ELR (cell line): ENCODE measurements at places on chromosomes 2 and 18.
A peak's percentile ranks its signal among the peaks of the same experiment; 100 is the strongest.

- no peak for DNase-seq
Observed at GRCh38 chr2:217539126-217539525, 463.7 kb downstream of the TNS1 start.

- no peak for DNase-seq
Observed at GRCh38 chr2:66814916-66815315, 380.0 kb downstream of the MEIS1 start.

- peak; percentile 32 for DNase-seq
Observed at GRCh38 chr2:53036196-53036595, 731.4 kb upstream of the CHAC2 start.

DNA sequence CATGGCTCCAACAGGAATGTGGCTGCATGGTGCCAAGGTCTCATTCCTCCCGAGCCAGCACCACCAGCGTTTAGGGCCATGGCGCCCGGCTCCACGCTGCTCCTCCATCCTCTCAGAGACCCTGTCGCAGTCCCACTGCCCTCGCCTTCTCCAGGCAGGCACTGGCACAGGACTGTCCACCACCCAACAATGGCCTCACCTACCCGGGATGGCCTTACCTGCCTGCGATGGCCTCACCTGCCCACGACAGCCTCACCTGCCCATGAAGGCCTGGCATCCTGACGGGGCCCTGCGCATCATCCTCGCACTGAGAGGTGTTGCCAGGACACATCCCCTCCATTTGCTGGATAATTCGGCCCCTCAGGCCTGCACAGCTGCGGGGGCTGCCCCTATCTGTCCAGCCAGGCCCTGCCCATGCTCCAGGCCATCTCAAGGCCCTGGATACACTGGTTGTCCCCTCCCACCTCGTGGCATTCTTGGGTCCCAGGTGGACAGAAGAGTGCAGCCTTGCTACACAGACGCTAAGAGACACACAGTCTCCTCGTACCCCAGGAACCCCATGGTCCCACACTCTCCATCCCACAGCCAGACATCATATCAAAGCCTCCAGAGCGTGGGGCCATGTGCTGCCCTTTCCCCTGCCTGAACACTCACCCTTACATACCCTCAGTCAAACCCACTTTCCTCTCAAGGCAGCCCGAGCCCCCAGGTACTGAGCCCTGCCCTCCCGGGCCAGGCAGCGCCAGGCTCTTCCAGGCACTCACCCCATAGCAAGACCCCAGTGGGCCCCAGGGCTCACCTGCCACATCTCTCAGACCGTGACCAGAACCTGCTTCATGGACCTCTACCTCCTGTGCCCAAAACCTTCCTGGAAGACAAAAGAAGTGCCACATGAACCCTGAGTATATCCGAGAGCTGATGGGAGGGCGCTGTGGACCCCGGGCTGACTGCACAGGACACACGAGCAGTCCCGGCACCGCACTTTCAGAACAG is 268.6 kb downstream of the EIPR1 start:
- no peak for DNase-seq

GRCh38 chr2:101811226-101812015 is 113.9 kb downstream of the MAP4K4 start:
- DNase-seq: no peak

GRCh38 chr2:218137514-218137913 is 11.7 kb downstream of the CXCR2 start:
- DNase-seq: no peak

GRCh38 chr18:730692-731091 is 18.3 kb upstream of the ENOSF1 start:
- no peak for DNase-seq

- DNase-seq: no peak
Observed at GRCh38 chr2:46340740-46341420, 43.7 kb downstream of the EPAS1 start.

- DNase-seq: no peak
Observed at GRCh38 chr18:48249854-48250253, 159.3 kb downstream of the ZBTB7C start.

DNA sequence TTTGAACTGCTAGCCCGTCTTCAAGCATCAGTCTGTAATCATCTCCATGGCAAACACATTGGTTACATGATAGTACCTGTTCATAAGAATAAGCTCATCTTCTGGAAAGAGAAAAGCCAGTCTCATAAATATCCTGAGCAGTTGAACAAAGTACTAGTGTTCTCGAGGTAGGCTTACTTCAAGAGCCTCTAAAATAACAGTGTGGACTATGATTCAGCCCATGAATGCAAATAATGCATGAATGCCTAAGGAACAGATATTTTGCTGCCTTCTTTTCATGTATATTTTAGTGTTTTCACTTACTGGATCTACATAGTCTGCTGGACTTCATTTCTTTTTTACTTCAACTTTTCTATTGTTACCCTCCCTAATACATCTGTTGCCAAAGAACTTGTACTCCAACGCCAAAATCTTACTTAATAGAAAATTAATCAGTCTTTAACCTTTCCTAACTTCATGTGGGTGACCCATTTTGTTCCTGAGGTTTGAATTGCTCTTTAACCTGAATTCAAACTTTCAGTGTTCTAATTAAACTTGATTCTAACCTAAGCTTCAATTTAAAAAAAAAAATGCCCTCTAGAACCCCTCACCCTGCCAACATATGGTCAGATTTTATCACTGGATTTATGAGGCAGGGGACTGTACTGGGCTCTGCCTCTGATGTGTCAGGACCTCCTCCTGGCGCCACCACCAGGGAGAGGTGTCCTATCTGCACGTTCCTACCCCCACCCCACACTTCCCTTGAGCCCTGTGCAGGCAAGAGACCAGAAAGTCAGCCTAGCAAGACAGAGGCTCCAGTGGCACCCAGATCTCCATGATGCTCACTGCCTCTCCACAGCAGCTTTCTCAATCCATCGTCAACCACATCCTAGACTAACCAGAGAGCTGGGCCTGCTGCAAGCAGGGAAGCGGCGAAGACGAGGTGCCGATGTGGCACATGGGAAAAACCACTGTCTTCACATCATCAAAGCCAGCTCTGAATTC is 264.7 kb upstream of the ID2 start:
- no peak for DNase-seq

GRCh38 chr2:30301551-30301950 is 70.2 kb downstream of the LBH start:
- no peak for DNase-seq

- DNase-seq: no peak
Observed at GRCh38 chr2:6692056-6692455, 173.7 kb downstream of the CMPK2 start.

DNA sequence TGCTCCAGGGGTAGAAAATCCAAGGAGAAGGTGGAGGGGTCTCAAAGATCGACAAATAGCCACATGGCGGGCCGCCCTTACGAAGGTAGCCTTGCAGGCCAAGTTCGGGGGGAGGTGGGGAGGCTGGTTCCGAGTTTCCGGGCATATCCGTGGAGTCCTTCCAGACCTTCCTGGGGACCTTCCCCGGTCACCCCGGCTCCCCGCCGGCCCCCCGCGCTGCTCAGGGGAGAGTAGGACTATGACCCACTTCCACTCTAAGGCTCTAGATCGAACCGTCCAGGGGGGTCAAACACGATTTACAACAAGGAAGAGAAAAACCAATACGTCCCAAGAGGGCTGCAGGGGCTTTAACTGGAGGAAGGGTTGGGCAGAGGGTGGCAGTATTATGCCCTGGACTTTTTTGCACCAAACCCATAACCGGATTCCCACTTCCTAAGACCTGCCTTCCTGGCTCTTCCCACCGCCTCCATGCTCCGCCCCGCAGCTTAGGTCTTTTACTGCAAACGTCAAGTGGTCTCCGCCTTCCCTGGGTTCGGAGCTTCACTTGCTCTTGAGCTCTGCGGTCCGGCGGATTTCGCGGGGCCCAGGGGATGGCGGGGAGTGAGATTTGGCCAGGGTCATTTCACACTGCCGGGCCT is 779 bp upstream of the LYPD6 start:
- peak; percentile 85 for DNase-seq

- no peak for DNase-seq
Observed at GRCh38 chr2:135047300-135047699, at the start of gene MAP3K19. Gene MAP3K19, minus strand, starts transcription at chr2:135047447. Its CDS starts 22,800 bp downstream, at chr2:135024647.

GRCh38 chr18:49019446-49020045 is 68.8 kb upstream of the SMAD7 start:
- peak; percentile 16 for DNase-seq

DNA sequence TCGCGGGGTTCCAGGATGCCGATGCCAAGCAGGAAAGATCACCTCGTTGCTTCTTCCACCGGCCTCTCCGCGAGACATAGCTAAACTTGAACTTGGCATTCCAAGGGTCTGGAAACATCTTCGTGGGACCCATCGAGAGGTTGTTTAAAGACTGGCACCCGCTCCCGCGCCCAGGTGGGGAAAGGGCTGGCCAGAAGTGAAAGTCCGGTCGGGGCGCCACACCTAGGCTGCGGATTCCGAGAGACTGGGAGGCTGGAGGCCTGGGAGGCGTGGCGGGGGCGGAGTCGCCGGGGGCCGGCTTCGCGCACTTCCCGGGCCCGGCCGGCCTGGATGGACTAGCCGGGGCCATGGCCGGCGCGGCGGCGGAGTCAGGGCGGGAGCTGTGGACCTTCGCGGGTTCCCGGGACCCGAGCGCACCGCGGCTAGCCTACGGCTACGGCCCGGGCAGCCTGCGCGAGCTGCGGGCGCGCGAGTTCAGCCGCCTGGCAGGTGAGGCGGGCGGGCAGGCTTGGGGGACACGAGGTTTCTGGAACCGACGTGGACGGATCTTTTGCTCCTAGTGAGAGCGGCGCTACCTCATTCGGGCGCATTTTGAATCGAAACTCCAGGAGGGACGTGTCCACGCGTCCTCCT is at the start of gene MOCOS:
Gene MOCOS, plus strand, starts transcription at position 305 of the 633 bp plus-strand sequence. Its CDS starts 43 bp downstream, at position 348.
- DNase-seq: peak; percentile 74

DNA sequence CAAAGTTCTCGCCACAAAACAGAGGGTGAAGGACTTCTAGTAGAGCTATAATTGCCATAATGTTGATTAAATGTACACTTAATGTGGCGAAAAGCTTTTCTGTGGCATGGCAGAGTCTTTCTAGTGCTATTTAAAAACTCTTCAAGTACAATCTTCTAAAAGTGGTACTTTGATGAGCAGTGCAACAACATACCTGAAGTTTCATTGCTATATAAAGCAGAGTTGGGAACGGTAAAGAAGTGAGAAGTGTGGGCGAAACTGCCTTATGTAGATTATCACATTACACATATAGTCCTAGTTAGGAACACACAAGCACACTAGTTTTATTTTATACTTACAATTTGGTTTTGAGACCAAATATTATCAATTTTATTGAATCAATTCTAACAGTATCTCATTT is 49.5 kb downstream of the FIGN start:
- DNase-seq: no peak

DNA sequence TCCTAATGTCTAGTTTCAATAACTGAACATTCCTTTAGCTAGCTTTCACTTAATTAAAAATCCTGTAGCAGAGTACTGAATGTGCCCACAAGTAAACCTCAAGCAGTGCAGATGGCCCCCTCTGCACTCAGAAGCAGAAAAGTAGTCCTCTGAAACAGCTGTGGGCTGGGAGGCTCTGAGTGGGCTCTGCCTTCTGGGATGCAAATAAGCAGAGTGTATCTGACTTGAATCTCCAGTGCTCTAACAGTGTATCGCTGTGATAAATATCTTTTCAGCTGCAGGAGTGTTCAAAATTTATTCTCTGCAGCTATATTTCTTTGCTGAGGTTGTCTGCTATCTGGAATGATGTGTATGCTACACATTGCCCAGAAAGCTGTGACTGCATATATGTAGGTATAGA is 44.8 kb upstream of the SYT4 start:
- no peak for DNase-seq

DNA sequence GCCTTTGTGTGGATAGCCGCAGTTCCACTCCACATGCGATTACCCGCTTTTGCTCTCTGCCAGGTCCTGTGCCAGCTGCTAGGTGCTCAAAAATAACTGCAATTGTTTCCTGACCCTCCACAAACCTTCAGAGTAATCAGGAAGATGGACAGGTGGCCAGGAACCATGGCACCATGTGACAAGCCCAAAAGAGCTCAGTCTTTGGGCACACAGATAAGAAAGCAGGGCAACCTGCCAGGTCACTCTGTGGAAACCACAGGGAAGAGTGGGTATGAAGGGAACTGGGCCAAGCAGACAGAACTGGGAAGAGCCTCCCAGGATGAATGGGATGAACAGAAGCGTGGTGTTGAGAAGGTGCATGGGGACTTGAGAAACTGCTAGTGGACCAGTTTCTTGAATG is 79.4 kb upstream of the AGAP1 start:
- no peak for DNase-seq

GRCh38 chr2:8671176-8671575 is 10.7 kb upstream of the ID2 start:
- no peak for DNase-seq

GRCh38 chr2:235005603-235006259 is 53.9 kb downstream of the SH3BP4 start:
- no peak for DNase-seq

- DNase-seq: no peak
Observed at GRCh38 chr2:239676716-239677452, 276.1 kb upstream of the HDAC4 start.

DNA sequence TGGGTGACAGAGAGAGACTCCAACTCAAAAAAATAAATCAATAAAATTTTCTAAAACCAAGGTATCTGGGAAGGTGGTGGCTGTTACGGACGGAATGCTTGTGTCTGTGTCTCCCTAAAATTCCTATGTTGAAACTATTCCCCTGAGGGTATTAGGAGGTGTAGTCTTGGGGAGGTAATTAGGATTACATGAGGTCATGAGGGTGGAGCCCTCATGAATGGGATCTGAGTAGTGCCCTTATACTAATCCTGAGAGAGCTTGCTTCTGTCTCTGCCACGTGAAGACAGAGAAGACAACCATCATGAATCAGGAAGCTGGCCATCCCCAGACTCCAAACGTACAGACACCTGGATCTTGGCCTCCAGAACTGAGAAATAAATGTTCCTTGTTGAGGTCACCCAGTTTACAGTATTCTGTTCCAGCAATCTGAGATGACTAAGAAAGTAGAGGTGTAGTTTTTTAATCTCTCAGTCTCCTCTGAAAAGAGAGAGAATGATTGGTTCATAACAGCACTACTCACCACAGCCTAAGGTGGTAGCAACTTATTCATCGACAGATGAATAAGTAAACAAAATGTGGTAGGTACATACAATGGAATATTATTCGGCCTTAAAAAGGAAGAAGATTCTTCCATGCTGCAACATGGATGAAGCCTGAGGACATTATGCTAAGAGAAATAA is 38.4 kb downstream of the TGFBRAP1 start:
- DNase-seq: no peak

DNA sequence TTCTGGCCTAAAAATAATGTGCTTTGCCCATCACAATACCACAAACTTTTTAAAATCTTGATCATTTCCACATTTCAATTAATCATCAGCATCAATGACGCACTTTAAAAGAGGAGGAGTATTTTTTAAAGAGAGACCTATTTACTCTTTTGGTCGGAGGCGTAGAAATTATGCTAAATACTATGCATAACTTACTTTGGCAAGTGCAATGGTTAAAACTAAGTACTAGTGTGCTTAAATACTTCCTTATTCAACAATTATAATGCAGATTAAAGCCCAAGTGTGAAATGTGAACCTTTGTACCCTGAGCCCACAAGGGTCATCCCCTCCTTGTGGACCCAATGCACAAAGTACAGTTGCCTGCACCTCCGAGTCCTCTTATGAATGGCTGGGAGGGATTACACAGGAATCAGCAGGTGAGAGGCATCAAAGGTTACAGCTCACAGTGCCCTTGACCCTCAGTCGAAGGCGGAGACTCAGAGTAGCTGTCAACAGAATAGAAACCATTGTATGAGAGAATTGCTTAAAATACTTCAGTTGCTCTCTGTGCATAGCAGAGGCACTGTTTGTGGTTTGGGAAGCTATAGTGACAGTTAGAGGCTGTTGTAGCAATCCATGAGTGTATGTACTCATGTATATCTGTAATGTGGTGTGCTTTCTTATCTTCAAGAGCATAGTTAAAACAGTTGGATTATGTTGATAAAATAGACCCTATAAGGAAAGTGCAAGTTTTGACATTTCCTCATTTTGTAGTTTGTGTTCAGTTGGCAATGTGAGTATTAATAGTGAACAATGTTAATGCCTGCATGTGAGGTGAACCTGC is 151.7 kb upstream of the ITGA4 start:
- no peak for DNase-seq
